NCI-H1417 treated with DMSO at 0.1 percent for 48 hours (cell line): ENCODE measurements at places on chromosomes 12 and 14.

DNA sequence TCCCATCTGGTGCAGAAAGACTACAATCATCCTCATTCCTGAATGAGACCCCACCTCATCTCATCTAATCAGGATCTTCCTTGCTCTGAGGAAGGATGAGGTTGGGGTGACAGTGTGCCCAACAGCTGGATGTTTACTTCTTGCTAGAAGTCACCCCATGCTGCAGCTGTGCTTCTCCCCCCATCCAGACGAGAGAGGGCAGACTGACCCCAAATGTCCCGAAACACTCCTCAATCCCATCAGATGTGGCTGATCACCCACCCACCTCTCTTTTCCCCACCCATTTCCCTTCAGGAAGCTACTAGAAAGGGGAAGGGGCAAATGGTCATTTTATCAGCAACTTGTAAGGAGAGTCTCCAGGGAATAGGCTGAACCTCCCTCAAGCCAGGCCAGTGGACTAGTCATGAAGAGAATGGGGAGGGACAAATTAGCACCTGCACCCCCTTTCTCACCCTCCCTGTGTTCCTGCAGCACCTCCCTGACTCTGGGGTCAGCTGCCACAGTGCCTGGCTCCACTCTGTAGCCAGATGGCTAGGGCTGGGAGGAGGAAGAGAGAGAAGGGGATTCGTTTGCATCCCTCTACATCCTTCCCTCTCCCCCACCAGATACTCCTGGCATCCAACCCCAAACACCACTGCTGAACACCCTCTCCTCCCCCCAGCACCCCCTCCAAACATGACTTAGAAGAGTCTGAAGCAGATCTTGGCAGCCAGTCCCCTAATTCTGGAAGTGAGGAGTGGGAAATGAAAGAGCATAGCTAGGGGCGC, 2.8 kb upstream of the BAZ2A start:
- DNase-seq: no peak

DNA sequence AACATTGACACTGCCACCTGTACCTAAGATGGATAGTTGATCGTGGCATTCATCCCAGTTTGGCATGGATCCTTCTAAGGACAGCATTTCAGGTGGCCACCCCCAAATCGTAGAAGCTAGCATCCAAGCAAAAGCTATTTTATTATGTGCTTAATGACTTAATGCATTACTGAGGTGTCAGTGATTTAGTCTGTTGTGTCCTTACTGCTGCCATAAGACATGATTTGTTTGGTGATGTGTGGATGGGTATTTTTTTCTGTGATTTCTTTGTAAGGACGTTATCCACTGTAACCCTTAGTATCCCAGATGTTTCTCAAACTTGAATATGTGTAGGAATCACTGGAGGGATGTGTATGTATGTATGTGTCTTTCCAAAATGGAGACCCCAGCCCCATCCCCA, 81.2 kb upstream of the EVL start:
- no peak for DNase-seq

- no peak for DNase-seq
Measured at GRCh38 chr14:51716610-51717009, 64.9 kb downstream of the FRMD6 start.

- no peak for DNase-seq
Measured at GRCh38 chr12:78155546-78155945, 324.9 kb downstream of the NAV3 start.

DNA sequence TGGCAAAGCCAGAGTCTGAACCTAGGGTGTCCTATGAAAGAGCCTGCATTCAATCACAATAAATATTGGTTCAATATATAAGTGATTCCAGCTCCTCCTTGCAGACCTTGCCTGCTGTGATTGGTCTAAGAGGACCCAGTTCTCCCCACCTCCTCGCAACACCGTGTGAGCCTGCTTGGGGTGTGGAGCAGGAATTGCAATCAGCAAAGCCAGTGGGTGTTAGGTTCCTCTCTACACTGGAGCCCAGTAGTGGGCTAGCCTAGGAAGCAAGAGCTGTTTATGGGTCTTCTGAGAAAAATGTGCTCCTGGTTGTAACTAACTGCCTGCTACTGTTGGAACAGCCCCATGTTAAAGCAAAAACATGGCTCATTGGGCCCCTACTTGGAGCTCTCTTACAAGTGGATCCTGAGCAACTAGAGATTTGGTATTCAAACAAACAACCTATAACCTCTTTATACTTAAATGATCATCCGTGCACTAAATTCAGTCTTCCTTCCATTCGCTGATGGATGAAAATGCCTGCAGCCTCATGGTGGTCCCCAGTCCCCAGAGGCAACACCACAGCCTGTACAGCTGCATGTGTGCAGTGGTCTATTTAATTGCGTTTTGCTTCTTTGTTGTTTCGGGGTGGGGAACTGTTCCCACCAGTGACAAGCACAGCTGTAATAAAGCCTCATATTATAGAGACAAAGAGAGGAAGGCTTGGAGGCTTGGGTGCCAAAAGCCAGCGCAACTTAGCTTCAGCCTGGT, 3.7 kb upstream of the SELPLG start:
- DNase-seq: no peak

DNA sequence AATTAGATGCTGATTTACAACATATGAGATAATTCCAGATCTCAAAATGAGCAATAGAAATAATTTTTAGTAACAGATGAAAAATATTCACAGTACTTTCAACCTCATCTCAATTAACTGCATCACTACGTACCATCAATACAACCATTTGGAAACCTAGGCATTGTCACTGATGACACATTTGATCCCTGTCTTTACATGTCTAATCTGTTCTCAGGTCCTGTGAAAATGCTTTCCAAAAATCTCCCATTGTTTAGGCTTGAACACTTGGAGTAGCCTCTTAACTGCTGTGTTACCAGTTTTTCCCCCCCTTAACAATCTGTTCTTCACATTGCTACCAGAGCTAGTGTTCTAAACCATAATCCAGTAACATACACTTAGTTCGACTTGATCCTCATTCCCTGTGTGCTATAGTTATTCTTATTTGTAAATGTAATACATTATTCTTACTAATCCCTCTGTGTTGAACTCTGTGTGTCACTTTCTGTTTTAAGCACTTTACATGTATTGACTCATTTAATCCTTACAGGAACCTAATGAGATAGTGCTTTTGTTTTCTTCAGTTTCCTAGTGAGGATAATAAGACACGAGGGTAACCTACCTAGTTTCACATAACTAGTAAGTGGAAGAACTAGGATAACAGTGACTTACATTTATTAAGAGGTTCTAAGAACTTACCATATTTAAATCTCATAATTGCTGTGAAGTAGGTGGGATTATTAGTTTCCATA, 41.7 kb downstream of the LARP4 start:
- no peak for DNase-seq

DNA sequence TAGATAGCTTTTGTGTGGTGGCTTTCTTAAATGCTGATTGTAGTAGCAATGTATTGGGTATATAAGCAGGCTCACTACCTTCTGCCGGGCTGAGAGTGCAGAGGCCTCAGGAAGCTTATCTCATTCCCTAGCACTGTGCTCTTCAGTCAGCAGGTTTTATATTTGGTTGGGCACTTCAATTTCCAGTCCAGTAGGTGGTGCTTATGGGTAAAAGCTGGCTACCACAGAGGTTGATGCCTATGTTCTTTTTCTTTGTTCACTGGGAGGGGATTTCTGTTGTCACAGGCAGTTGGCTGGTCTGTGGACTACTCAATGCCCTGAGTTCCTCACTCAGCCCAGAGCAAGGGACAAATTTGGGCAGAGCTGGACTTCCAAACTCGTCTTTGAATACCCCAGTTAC, 43.0 kb upstream of the GLIPR1 start:
- no peak for DNase-seq

GRCh38 chr14:22412926-22413411, 176.1 kb downstream of the DAD1 start:
- no peak for DNase-seq

DNA sequence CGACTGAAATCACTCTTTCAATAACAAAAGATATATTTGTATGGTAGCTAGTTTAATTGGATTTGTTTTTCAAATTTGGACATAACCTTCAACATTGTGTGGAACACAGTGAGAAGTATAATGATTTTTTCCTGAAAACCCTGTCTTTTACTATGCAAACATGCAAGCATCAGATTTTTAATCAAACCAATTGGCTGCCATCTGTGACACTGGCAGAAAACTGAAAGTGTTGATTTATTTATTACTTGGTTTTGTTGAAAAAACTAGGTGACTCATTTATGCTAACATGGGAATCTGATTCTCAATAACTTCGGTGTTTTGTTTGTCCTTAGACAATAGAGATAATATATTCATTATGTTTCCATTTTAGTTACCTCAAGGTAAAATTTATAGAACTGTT, 82.0 kb downstream of the NTS start:
- DNase-seq: no peak

DNA sequence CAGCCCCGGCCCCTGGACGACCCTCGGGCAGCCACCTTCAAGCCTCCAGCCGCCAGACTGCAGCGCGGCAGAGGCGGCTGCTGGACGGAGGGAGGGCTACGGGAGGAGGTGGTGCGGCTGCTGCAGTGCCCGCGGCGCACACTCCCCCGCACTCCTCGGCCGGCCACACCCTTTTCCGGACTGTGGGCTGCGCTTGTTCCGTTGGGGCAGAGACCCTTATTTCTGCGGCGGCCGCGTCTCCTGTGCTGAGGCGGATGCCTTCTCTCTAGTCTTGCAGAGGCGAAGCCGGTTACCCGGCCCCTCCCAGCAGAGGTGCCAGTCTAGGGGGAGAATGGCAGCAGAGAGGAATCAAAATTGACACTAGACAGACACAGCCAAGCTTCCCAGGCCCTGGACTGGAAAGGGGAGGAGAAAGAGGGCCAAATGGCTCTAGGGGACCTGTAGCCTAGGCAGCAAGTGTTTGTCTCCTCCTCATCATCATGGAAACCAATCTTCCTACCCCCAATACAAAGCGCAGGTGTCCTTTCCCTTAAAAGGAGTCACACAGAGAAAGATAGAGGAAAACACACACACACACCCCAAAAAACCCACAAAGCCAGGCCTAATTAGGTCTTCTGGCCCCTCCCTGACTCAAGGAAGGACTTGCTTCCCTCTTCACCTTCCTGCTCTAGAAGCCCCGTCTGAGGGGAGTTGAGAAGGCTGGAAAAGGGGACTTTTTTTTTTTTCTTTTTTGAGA, 1.3 kb downstream of the ESYT1 start:
- no peak for DNase-seq

DNA sequence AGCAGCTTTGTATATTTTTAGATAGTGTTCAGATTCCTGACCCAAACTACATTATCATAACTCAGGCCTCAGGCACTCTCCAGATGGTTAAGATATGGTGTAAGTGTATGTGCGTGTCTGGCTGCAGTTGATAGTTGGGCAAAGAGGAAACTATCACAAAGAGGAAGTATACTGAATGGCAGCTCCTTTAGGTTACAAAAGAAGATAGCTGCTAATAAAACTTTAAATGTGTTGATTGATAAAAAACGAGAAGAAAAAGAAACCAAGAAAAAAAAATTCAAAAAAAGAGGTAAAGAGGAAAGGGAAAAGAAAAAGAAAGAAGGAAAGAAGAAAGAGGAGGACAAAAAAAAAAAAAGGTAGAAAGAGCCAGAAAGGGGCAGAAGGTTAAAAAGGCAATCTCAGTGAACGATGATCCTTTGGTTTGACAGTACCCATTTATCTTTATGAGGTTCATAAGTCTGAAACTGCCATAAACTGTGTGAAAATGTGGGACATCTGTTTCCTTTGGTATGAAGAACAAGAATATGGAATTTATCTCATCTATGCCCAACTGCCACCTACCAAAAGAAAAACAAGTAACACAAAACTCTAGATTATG, 42.2 kb downstream of the TAOK3 start:
- no peak for DNase-seq

- no peak for DNase-seq
Measured at GRCh38 chr12:13740149-13740545, 241.3 kb downstream of the GRIN2B start.

- peak; percentile 18 for DNase-seq
Measured at GRCh38 chr14:89121968-89122620, 294.9 kb downstream of the FOXN3 start.
